ENCODE measurements at places on chromosomes 2 and 18.
A peak's percentile ranks its signal among the peaks of the same experiment; 100 is the strongest.

GRCh38 chr2:14910654-14911053 lies 278.1 kb downstream of the LRATD1 start:
- DNase-seq: no peak

- DNase-seq: no peak
Observed at GRCh38 chr2:119536707-119537106, 7.5 kb upstream of the CFAP221 start.

DNA sequence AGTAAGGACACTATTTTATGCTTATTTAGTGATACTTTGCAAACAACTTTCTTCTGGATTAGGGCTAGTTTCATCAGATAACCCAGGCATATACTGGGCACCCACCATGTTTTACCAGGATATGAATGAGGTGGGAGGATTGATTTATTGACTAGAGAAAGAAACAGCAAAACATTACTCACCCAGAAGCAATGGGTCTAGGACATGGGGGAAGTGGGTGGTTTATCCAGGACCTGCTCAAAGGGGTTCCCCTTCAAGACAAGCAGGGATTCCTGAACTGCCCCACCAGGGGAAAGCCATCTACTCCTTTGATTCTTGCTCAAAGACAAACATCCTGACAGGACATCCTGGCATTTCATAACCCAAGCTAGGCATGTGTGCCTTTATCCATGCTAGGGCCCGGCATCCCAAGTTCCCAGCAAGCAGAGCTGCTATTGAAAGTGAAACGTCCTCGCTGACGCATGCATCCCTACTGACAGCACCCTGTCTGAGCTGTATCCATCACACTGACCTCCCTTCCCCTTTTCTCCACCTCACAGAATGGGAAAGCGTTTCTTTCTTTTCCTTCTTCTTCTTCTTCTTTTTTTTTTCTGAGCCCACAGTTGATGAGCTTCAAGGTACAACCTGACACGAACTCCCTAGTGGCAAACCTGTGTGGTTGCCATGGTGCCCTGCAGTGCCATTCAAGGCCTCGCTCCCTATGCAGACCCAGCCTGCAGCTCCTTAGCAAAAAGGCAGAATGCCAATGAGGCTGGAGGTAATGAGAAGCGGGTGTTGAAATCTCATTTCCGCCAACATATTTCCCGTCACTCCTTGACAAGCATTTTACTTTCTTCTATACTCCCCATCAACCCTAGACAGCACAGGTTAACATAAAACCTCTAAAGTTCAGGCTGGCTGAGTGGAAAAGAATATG lies 70.5 kb downstream of the CLHC1 start:
- peak; percentile 76 for DNase-seq

DNA sequence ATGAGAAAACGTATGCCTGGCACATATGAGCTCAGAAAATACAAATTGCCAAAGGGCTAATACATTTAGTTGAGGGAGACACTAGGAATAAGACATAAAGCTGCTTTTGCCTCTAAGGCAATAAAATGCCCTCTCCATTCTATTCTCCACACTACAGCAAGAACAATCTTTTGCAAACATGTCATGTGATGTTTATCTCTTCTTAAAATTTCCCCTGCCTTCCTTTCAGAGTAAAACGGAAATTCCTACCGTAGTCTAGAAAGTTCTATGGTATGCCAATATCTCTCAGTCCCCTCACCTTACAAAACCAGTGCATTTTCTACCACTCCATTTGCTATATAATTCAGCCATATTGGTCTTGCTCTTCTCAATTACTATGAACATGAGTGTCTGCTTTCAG lies 33.1 kb downstream of the C18orf54 start:
- no peak for DNase-seq

DNA sequence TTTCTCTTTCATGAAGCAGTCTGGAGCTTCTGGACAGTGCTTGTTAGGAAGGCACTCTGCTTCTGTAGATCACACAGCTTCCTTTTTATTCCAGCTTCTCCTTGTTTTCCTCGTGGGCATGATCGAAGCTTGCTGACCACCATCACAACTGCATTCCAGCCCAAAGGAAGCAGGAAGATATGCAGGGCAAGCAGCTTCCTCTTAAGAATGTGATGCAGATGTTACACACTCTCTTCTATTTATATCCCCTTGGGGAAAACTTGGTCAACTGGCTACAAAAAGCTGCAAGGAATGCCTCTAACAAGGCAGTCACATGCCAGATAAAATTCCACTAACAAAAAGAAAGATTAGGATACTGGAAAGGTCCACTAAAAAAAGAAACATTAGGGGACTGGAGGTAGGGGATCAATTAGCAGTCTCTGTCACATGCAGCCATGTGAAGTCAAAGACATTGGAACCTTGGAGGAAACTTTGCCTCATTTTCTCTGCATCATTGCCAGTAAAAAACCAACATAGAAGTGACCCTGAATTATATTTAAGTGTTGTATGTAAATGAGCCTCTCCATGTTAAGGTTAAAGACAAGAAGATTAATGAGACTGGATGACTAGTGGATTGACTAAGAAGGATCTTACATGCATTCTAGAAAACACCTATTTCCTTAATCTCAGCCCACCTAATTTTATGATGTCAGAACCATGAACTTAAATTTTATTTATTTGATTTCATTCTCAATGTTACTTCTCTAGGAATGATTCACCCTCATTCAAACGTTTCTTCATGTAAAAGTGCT lies 98.3 kb downstream of the NAB1 start:
- DNase-seq: no peak

- DNase-seq: peak; percentile 37
Observed at GRCh38 chr2:160345071-160345764, 145.1 kb upstream of the ITGB6 start.
